ENCODE measurements at places on chromosomes 4 and X. TPM values are rescaled to one million over a fixed set of nuclear protein-coding genes. Genes with fewer than 3 reads are reported as not detected.

- no peaks in the 10 kb centered on the region for H3K27me3 ChIP-seq
- H3K36me3 ChIP-seq, result no peaks in the 10 kb centered on the region
- no peak overlapping the region for H3K4me3 ChIP-seq
- no peak overlapping the region for H3K27ac ChIP-seq
These were observed 132.0 kb upstream of the MED14 start for GRCh38 chrX:40867352-40867751.

DNA sequence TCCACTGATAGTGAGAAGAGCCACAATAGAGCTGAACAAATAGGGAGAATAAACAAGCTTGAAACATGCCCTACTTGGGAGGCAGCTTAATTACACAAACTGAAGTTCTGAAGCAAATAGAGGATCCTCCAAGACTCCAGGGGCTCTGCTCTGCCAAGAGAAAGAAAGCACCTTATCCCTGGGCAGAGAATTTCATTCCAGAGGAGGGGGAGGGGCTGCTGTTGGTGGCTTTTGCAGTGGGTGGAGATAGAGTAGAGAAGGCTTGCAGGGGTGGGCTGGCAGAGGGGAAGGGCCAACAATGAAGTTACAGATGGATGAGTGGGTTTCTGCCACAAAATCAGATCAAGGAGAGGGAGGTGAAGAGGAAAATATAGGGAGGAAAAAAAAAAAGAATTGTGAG lies 1.0 kb upstream of the LPAR4 start:
- DNase-seq, result no peak
- no peak overlapping the region for H3K4me3 ChIP-seq
- H3K27ac ChIP-seq, result no peak overlapping the region
- no peaks in the 10 kb centered on the region for H3K4me1 ChIP-seq
- no peaks in the 10 kb centered on the region for H3K36me3 ChIP-seq
- no peaks in the 10 kb centered on the region for H3K27me3 ChIP-seq

DNA sequence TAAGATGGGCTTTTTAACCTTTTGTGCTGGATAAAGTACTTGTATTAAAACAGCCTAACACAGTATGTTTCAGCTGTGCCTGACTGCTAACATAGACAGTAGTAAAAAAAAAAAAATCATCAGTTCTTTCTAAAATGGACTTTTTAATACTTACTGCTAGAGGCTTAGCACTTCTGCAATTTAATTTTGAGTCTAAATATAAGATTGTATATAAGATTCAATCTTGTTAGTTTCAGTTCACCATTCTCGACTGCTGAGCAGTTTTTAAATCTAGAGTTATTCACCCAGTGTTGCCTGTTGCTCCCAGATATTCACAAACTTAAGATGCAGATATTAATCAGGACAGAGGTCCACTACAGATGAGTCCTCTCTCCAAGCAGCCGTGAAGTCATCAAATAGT lies 6.8 kb downstream of the PLA2G12A start:
- no peaks in the 10 kb centered on the region for H3K4me1 ChIP-seq
- H3K36me3 ChIP-seq, result peaks cover 8% of the 10 kb centered on the region
- H3K27me3 ChIP-seq, result no peaks in the 10 kb centered on the region
- no peak overlapping the region for H3K4me3 ChIP-seq
- no peak overlapping the region for H3K27ac ChIP-seq

- no peak overlapping the region for H3K4me3 ChIP-seq
- no peak for DNase-seq
- H3K27ac ChIP-seq, result no peak overlapping the region
- H3K36me3 ChIP-seq, result no peaks in the 10 kb centered on the region
- H3K4me1 ChIP-seq, result no peaks in the 10 kb centered on the region
These were observed 13.1 kb downstream of the CCNQ start for GRCh38 chrX:153585827-153586226.

DNA sequence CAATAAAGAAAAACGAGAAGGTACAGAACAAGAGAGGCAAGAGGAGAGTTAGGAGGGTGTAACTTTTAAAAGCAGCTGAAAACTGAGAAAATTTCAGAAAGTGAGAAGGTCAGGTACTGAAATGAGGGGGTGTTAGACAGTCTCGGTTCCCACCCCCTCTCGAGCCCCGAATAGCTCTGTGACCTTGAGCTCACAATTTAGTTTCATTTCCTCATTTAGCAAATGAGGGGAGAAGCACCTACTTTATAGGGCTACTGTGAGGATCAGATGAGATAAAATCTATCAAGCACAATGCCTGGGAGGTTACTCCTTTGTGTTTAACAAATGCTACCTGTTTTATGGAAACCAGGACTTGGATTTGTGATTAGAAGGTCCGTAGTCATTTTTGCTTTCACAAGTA lies 4.9 kb downstream of the UGT8 start:
- peaks cover 30% of the 10 kb centered on the region for H3K4me1 ChIP-seq
- H3K36me3 ChIP-seq, result no peaks in the 10 kb centered on the region
- no peak overlapping the region for H3K4me3 ChIP-seq
- no peak overlapping the region for H3K27ac ChIP-seq
- peaks cover 23% of the 10 kb centered on the region for H3K27me3 ChIP-seq

DNA sequence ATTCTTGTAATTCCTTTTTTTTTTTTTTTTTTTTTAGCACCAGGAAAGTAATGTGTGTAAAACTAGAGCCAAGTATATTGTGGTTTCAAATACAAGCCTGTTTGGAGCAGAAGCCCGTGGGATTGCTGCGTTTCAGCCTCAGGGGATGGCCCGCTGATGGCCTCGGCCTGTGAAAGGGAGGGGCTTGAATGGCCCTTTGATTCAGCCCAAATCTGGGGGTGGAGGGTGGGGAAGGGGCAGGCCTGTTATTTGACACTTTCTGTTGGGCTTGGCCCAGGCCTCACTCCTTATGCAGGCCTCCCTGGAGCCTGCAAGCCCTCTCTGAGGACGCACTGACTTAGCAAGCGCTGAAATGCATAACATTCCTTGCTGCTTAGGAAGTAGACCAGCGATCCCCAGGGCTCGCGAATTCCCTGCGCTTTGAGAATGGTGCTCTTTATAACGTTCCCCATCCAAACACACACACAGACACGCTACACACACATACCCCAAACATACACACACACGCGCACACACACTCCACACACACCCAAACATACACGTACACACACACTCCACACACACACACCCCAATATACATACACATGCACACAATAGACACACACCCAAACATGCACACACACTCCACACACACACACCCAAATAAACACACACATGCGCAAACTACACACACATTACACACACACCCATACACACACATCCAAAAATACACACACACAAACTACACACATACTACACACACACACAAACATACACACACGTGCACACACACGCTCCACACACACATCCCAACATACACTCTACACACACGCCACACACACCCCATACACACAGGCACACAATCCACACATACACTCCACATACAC lies 29.6 kb downstream of the TLR10 start:
- H3K4me3 ChIP-seq, result no peak overlapping the region
- no peaks in the 10 kb centered on the region for H3K36me3 ChIP-seq
- H3K27ac ChIP-seq, result peak overlapping the region; percentile 77
- no peak for DNase-seq

GRCh38 chr4:45078201-45078600 lies 351.8 kb upstream of the GNPDA2 start:
- no peak overlapping the region for H3K4me3 ChIP-seq
- no peaks in the 10 kb centered on the region for H3K27me3 ChIP-seq
- H3K4me1 ChIP-seq, result no peaks in the 10 kb centered on the region
- no peak overlapping the region for H3K27ac ChIP-seq
- H3K36me3 ChIP-seq, result no peaks in the 10 kb centered on the region

FRMD7 gene
- not detected for total RNA-seq

DNA sequence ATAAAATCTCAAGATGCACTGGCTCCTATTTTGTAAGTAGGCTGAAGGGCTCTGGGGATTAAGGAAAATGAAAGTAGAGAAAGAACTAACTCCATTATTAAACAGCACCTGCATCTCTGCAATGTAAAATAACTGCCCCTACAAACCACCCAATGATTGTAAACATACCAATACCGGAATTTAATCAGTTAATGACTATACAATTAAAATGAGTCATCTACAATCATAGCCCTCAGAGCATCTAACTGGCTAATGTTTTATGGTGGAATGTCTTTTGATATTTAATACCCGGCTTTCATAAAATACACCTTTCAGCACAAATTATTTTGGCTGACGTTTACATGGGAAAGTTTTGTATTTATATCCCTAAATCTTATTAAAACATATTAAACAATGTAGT lies 142.3 kb downstream of the PAPSS1 start:
- DNase-seq, result no peak
- no peak overlapping the region for H3K4me3 ChIP-seq
- no peaks in the 10 kb centered on the region for H3K36me3 ChIP-seq
- no peaks in the 10 kb centered on the region for H3K4me1 ChIP-seq

SLC26A1 gene
- total RNA-seq, result not detected

DNA sequence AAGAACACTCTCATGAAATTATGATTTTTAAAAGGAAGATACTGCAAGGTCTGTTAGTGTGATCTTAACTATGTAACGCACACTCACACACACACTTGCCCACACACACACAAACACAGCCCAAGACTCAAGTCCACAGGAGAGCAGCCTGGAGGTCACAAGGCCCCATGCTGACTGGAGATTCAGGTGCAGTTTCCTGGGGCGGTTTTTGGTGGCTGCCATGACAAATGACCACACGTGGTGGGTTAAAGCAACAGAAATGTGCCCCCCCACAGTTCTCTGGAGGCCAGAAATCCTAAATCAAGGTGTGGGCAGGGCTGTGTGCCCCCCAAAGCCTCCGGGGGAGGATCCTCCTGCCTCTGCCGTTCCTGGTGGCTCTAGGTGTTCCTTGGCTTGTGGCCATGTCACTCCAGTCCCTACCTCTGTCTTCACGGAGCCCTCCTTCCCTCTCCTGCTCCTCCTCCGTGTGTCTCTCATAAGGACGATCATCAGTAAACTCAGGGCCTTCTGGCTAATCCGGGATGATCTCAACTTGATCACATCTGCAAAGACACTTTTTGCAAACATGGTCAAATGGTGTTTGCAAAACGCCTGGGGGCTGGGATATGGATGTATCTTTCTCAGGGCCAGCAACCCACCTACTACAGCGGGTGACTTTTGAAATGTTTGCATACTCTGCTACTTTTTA lies 9.7 kb upstream of the HTRA3 start:
- no peak overlapping the region for H3K27ac ChIP-seq
- DNase-seq, result no peak
- H3K36me3 ChIP-seq, result no peaks in the 10 kb centered on the region

GRCh38 chr4:74953647-74954046 lies 20.7 kb downstream of the PARM1 start:
- H3K4me1 ChIP-seq, result no peaks in the 10 kb centered on the region
- no peaks in the 10 kb centered on the region for H3K27me3 ChIP-seq
- no peak overlapping the region for H3K27ac ChIP-seq
- DNase-seq, result no peak
- no peak overlapping the region for H3K4me3 ChIP-seq

DNA sequence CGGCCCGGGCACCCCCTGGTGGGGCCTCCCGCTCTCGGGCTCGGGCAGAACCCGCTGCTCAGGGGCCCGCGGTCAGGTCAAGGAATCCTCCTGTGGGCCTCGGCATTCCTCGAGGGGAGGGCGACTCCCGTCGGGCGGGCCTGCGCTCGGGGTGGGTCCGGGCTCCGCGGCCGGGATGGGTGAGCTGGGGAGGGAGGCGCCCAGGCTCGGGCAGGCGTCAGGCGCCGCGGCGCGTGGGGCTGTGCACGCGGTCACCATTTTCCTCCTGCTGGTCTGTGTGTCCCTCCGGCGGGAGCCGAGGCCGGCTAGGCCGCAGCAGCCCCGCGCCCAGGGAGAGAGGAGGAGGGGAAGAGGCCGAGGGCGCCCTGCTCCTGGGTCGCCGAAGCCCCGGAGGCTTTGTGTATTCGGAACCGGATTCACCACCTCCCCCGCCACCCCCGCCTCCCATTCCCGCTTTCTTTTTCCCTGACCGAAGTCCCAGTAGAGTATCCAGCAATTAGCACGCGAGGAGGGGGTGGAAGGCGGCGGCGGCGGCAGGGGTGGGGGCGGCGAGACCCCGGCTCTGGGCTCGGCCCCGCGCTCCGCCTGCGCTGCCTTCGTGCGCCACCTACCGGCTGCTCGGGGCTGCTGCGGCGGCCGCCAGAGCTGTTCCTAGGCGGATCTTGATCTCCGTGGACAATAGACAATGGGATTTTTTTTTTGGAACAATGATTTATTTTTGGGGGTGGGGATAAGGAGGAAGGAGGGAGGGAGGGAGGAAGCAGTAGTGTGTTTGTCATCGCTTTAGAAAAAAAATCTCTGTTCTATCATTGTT lies 99.0 kb upstream of the MAML3 start:
- H3K27ac ChIP-seq, result peak overlapping the region; percentile 95
- H3K4me1 ChIP-seq, result peaks cover 54% of the 10 kb centered on the region
- no peak for DNase-seq
- H3K36me3 ChIP-seq, result no peaks in the 10 kb centered on the region
- H3K27me3 ChIP-seq, result no peaks in the 10 kb centered on the region
- H3K4me3 ChIP-seq, result peak overlapping the region; percentile 76

DNA sequence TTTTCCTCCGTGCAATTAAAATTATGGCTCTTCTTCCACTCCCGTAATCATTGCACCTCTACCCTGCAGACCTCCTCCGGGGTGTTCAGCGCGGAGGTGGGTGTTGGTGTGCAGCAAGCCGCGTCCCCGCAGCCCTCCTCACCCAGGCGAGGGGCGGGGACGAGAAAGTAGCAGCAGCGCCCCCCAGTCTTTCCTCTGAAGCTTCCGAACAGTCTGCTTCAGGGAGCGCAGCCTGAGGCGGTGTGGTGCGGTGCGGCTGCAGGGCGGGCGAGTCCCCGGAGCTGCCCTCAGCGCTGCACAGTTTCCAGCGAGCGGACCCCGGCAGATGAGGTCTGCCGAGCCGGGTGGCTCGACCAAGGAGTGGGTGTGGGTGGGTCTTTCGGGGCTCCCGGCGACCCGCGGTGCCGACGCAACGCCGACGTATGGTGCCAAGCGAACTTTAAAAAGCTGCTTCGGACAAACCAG lies at the start of gene FRAS1:
TSS of gene FRAS1 (plus strand) at position 189 of the 465 bp plus-strand sequence. CDS start 687 bp downstream, outside the sequence.
- H3K4me1 ChIP-seq, result peaks cover 31% of the 10 kb centered on the region
- peak within 1 kb of the TSS; percentile 16 for H3K27ac ChIP-seq
- no peaks in the 10 kb centered on the region for H3K27me3 ChIP-seq
- DNase-seq, result no peak
